ENCODE measurements at places on chromosomes 6 and 20.

- DNase-seq, result no peak
Observed at GRCh38 chr20:1741309-1742048, 83.9 kb upstream of the SIRPG start.

DNA sequence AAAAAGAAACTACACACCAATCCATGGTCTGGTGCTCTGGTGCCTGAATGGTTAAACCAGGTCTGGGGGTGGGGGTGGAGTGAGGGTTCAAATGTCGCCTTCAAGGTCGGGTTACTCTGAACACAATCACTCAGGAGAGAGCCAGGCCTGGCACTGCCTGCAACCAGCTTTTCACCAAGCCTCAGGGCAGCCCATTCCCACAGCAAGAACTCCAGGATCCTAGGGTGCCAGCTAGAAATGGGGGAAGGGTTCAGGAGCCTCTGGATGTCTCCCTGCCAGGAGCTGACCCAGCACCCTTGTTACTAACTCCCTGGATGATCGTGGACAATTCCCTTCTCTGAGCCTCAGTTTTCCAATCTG is 6.7 kb downstream of the SDC4 start:
- no peak for DNase-seq

DNA sequence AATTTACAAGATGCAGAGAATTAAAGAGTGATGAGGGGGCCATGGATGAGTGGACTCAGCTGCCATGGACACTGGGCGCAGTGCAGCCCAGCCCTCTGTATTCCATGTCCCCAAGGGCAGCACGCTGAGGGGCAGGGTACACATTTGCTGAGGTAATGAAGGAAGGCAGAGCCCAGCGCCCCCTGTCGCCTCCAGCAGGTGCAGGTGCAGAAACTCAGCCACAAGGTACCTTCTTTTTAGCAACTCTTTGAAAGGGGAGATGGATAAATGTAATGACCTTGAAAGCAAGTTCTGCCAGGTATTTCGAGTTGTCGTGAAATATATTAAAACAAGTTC is 7.1 kb downstream of the CD93 start:
- no peak for DNase-seq

- DNase-seq, result no peak
Observed at GRCh38 chr6:105038259-105038658, 81.4 kb downstream of the LIN28B start.

DNA sequence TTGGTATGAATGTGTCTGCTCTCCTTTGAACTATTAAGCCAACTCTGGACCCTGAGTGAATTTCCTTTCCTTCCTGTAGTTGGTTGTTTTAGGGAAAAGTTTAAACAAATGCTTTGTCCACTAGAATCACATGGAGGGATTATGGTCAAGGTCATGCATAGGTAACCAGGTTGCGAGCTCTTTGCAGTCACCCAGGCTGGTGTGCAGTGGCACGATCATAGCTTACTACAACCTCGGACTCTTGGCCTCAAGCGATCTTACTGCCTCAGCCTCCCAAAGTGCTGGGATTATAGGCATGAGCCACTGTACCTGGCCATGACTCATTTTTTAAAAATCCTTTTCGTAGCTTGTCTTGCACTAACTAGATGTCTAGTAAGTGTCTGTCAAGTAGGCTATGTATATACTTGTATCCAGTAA is 88.0 kb upstream of the SOX4 start:
- DNase-seq, result no peak

DNA sequence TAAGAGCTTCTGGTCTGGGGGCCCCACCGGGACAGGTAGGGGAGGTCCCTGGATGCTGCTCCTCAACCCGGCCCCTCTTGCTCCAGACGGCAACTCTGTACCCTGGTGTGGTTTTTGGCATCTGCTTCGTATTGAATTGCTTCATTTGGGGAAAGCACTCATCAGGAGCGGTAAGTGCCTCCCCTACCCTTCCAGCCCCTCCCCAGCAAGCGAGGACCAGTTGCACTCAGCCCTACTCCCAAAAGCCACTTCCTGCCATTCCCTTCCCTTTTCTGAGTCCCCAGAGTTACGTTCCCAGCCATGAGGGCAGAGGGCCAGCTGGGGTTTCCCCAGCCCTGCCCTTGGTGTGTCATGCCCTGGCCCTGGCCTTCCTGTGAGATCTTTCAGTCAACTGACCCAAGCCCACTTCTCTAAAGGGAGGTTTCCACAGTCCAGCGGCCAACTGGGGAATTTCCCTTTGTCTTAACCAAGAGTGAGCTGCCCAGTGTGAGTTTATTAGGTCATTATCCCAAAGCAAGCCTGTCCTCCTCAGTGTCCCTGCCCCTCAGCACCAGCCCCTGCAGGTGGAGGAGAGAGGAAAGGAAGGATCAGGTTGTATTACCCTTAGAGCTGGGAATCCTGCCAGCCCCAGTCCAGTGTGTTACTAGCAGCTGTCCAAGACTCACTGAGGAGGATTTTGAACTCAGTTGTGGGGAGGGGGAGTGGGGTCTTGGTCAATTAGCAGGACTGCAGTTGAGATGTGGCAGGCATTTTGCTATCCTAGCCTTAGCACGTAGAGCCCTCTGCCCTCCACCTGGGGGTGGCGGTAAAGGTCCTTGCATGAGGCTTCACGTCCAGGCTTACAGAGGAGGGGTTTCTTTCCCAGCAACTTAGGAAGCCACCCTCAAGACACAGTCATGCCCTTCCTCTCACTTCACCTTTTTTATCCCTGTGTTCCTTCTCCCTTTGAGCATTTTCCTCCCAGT is 45.8 kb downstream of the TM9SF4 start:
- peak; percentile 42 for DNase-seq

DNA sequence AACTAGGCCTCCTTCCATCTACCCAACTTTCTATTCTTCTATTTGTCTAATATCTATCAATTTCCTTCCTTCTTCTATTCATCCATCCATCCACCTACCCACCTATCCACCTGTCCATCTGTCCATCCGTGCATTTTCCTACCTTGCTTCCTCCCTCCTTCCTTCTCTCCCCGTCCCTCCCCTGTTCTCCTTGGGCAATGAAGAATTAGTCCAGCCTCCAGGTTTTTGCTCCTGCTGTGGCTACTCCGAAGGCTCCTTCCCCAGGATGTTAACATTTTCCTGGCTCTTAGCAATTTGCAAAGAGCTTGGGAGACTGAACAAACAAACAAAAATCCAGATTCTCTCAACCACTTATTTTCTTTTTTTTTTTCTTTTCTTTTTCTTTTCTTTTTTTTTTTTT is 81.6 kb downstream of the KCNB1 start:
- DNase-seq, result no peak

DNA sequence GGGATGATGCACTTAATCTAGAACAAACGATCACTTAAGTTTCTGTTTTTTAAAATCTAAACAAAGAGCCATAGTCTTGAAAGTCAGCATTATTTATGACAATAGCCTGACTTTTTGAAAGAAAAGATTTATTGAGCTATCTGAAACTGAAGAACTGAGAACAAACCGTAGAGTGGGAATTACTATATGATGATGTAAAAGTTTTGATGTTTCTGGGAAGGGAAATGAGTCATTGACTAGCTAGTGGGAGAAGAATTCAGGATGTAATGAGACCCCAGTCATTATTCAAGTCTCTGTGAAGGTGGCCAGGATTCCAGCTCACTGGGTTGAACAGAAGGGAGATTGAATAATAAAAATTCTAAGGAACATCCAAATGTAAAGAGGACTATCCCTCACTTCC is 83.4 kb upstream of the FABP7 start:
- DNase-seq, result no peak

GRCh38 chr20:51796340-51796739 is 6.0 kb downstream of the SALL4 start:
- DNase-seq, result no peak

DNA sequence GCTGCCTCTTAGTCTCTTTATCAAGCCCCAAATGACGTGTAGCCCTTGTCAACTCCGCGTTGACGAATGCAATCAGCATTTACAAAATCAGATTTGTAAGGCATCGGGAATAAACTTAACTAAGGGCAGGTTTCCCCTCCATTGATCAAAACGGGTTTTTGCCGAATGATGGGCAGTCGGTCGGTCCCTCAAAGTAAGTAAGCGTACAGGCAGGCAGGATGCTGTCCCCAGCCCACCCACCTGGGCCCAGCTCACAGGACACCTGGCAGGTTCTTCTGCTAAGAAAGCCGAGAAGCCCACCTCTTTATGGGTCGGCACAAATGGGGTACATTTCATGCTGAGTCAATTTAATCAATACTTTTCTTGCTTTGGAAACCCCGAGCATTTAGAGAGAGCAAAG is 22.0 kb upstream of the MAFB start:
- DNase-seq, result no peak

All from right kidney (tissue), 9 donors.